ENCODE measurements at places on chromosomes 2 and 18.

- no peak for DNase-seq
These were observed 1.9 kb upstream of the CABYR start for GRCh38 chr18:24136967-24137373.

DNA sequence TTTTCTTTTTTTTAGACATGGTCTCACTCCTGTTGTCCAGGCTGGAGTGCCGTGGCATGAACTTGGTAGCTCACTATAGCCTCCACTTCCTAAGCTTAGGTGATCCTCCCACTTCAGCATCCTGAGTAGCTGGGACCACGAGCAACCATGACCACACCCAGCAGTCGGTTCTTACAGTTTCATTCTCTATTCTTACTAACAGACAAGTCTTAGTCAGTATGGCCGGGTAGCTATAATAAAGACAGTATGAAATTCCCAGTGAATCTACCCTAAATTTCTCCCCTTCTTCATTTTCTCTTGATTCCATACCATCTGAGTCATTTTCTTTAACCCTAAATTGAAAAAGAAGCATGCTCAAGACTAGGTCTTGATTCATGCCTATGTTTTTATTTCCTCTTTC, 775.3 kb upstream of the NRXN1 start:
- DNase-seq = no peak

DNA sequence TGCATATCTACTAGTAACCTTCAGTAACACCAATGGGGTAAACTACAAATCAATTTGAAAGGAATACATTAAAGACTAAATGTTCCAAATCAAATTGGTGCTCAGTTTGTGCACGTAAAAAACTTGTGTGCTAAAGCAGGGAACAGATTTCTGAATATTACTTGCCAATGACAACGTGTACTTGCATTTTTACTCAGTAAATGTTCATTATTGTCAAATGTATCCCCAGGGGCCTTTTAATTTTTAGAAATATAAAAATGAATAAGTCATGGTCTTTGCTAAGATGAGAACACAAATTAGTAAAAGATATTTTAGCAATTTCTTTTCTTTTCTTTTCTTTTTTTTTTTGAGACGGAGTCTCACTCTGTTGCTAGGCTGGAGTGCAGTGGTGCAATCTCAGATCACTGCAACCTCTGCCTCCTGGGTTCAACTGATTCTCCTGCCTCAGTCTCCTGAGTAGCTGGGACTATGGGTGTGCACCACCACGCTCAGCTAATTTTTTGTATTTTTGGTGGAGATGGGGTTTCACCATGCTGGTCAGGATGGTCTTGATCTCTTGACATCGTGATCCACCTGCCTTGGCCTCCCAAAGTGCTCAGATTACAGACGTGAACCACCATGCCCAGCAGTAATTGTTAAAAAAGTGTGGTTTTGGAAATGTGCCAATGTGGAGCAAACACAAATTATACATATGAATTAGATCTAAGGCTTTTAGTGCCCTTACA, 52.6 kb downstream of the PMAIP1 start:
- DNase-seq = no peak

DNA sequence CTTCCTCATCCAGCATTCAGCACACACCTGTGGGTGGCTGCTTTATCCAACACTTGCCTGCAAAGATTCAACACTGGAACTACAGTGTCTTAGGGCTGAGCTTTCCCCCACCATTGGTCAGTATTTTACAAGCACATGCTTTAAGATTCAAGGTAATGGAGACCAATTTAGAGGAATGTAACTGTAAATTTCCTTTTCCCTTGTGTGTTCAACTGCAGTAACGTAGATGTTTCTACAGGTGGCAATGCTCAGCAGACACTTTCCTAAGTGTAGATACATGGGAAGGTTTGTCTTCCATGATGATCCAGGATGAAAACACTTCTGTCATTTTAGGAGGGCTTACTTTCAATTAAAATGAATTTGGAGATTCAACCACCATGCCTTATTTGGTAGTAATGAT, 143.6 kb upstream of the PXDN start:
- no peak for DNase-seq

DNA sequence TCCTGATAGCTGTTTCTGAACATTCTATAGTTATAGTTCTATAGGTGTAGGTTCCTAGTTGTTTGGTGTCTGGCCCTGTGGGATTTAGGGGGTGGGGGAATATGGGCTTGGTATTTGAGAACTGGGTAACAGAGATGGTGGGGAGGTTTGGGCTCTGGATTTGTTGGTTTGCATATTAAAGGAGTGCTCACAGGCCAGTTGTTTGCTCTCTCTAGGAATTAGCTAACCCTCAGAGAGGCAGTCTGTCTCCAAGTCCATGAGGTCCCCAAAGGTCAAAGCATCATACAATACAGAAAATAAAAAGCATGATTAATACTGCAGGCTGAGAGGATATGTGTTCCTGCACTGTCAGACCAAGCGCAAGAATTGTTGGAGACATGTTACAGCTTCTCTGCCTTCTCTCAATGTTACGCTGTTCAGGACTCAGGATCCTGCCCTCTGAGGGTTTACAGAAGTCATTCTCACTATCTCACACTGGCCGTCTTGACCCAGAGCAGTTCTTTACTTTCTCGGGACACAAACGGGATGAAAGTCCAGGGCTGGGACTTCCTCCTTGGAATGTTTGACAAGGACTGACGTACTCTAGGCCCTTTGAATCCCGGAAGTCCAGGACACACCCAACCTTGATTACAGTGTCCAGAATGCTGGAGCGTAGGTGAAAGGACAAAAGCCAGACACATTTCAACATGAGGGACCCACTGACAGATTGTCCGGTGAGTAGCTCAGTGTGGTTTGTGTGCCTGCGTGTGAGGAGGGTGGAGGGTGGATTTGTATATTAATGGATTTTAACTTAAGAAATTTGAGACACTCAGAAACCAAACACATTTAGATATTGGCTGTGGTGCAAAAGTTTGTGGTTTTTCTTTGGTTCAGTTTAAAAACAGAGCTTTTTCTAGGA, at the start of gene NOSTRIN:
Gene NOSTRIN, plus strand, starts transcription at position 677 of the 898 bp plus-strand sequence. Its CDS starts 10 bp downstream, at position 687.
- peak; percentile 60 for DNase-seq

DNA sequence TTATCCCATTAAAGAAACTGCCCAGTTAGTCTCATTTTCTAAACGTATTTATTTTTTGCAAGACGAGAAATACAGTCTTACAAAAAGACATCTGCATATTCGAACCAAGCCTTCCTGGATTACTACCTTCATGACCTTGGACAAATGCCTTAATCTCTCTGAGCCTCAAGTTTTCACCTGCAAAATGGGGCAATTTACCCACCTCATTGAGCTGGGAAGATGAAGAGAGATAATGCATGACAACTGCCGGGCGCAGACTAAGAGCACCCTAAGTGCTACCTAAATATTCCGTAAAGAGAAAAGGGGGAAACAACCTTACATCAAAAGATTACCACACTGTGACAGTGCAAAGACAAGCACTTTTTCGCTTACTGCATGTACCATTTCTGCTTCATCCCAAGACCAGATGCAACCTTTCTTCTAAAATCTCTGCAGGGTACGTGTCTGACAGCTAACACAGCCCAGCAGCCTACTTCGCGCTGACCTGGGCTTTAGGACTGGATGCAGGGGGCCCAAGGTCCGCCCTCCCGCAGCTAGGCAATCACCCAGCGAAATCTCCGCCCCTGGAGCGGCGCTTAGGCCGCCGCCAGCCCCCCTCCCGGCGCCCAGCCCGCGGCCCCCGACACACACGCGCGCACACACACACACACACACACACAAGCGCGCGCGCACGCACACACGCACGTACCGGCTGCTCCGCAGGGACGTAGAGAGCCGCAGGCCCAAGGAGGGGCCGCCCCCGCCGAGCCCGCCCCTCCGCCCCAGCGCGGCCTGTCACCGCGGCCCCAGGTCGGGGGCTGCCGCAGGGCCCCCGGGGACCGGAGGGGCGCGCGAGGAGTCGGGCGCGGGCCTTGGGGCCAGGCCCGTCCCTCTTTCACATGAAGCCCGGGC, 766 bp downstream of the MAP3K2 start:
- DNase-seq = peak; percentile 62

DNA sequence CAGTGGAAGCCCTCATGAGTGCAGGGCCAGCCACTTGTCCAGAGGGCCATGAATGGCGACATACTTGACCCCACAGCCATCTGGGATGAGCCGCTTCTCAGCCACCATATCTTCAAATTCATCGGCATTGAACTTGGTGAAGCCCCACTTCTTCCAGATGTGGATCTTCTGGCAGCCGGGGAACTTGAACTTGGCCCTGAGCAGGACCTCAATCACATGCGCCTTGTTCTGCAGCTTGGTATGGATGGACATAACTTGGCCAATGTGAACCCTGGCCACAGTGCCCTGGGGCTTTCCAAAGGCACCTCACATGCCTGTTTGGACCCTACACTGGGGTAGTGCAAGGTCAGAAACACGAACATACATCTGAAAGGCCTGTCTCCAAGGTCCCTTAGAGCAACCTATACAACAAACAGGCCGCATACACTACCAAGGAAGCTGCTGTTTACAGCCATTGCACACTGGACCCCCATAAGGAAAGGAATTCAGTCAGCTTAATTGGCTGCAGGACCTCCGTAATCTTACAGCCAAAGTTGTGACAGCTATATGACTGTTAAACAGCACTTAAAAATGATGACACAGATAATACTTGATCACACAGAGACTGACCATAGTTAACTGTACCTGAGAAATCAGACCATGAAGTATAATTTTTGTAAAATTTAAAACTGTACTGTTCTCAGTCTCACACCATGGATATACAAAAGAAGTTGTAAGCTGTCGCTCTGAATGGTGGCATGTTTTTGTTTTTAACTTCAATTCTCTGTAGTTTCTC, 53.8 kb downstream of the USP34 start:
- DNase-seq = no peak

- peak; percentile 58 for DNase-seq
These were observed 81.7 kb upstream of the SEC11C start for GRCh38 chr18:59057969-59058368.

DNA sequence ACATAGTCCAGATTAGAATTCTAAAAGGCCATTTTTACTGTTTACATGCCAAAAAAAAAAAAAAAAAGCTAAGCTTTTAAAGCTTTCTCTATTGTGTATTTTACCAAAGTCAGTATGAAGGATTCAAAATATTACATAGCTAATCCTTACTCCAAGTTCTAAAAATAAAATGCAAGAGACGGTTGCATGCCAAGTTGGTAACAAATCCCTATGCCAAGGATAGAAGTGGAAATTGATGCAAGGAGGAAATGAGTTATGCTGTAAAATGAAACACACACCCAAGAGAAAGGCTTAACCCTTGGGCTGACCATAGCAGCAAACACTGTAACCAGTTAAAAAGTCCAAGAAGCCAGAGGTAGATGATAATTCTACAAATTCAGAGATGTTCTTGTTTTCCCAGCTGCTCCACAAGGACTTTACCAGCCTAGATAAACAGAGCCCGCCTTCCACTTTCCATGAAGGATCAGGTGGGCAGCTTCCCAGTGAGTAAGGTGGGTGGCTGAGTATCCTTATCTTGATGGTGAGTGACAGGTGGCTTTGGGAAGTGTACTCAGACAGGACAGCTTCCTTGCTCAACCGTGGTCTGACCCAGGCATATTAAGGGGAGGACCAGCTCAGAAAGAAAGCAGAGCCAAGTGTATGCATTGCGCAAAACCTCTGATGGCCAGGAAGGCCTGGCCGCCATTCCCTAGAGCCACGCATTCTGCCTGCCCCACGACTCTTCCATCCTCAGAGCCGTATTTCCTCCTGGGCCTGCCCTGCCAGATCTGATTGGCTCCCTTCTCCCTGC, 34.4 kb downstream of the ATP8B1 start:
- DNase-seq = no peak
